ENCODE measurements at places on chromosomes 1 and 21.

- DNase-seq = no peak
These were observed 206.3 kb downstream of the FOXD2 start for GRCh38 chr1:47644212-47644573.

DNA sequence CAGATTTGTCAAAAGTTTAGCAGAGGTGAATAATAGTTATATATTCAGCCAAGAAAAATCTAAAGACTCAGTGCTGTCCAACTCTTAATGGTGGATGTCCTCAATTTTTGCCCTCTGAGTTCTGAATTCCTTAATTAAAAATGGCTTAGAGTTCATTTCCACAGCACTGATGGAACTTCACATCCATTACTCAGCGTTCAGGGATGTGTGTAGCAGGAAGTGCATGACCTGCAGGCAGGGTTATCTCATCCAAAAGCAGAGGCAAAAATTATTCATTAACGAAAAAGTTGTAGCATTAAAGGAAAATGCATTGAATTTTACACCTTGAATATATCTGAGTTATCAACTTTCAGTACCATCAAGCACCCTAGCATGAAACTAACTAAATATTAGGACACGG is 96.7 kb downstream of the ZP4 start:
- no peak for DNase-seq

- DNase-seq = no peak
These were observed 739.4 kb upstream of the ADGRL4 start for GRCh38 chr1:79745929-79746328.

DNA sequence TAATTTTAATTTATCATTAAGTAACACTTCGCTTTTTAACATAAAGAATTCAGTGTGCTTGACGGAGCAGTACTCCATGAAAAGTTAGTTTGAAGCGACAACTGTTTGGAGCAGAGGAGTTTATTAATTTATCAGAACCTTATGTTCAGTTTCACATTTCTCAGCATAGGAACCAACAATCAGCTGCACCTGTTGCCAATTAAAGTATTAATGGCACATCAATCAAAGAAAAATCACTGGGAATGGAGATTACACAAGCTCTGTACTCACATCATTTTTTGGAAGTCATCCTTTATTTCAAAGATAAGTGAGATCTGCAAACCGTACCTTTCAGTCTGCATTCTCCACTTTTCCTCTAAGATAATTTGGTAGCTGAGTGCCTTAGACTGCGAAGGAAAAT is 344.6 kb downstream of the LMO4 start:
- DNase-seq = no peak

- DNase-seq = no peak
These were observed 93.2 kb downstream of the EPHB2 start for GRCh38 chr1:22803833-22804232.

GRCh38 chr1:238606896-238607295 is 716.2 kb upstream of the ZP4 start:
- no peak for DNase-seq

- no peak for DNase-seq
These were observed 66.0 kb downstream of the SYDE2 start for GRCh38 chr1:85134583-85135391.

DNA sequence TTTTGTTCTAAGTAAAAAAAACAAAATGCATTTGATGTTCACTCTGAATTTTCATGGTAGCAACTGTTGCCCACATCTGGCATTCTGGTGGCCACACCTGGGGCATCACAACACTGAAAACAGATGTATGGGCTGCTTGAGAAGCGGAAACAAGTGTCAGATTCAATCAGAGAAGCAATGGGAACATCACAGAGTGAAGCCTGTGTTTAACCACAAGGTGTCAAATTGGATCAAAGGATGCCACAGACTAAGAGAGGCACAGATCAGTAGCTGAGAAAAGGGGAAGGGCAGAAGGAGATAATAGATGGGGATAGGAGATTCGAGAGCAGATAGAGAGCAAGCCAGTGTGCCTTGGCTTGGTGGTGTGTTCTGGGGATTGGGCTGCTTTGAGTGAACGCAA is 49.8 kb upstream of the MTF2 start:
- no peak for DNase-seq

DNA sequence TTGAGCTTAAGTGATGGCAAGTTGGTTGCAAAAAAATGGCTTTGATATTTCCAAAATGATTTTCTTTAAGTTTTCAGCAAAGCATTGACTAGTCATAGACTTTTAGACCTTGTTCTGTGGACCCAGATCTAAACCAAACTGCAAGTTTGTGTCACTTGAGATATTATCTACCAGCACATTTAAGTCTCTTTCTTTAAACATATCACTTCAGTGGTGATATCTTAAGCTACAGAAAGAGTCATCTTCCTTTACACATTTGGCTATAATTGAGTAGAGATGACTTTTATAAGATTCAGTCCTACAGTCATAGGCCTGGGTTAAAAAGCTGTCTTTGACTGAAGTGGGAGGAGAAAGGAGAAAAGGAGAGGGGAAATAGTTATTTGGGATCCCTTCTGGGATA is 95.2 kb downstream of the RUNX1 start:
- no peak for DNase-seq

DNA sequence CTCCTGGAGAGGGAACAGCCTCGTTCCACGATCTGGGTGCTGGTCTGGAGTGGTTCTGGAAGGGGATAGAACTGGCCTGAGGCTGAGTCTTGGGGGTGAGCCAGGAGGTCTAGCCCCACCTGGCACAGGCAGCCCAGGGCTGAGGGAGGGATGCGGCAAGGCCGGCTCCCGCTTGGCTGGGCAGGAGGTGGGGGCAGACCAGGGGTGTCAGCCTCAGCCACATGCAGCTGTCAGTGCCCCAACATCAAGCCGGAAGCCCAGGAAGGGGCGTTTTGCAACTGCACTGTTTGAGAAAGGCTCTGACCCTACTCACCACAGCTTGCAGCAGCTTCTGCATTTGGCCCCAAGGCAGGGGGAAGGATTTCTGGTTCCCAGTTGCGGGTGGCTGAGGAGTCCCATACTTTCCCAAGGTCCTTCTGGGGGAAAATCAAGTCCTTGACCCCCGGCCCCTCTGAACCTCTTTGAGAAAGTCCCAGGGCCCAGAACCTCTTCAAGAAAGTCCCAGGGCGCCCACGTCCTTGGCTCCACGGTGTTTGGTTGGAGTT is 2.0 kb downstream of the EFHD2 start:
- no peak for DNase-seq

- no peak for DNase-seq
These were observed 43.2 kb downstream of the GJA5 start for GRCh38 chr1:147717051-147717705.

DNA sequence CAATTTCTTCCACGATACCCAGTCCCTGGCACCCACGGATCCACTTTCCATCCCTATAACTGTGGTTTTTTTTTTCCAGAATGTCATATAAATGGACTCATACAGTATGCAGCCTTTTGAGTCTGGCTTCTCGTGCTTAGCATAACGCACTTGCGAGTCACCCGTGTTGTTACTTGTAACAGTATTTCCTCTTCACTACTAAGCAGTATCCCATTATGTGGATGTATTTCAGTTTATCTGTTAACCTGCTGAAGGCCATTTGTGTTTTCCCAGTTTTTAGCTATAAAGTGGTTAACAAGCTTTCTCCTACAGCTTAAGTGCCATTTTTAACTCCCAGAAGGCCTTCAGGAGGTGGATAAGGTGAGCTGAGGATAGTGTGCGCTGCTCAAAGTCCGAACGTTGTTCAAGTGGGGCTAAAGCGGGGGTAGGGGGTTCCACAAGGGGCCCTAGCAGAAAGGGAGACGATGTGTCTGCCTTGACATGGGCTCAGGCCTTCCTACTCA is 829 bp downstream of the ADAR start:
- DNase-seq = no peak

- DNase-seq = no peak
These were observed 78.6 kb downstream of the NME7 start for GRCh38 chr1:169289016-169289415.

- no peak for DNase-seq
These were observed 34.8 kb upstream of the TENT5C start for GRCh38 chr1:117570988-117571409.

DNA sequence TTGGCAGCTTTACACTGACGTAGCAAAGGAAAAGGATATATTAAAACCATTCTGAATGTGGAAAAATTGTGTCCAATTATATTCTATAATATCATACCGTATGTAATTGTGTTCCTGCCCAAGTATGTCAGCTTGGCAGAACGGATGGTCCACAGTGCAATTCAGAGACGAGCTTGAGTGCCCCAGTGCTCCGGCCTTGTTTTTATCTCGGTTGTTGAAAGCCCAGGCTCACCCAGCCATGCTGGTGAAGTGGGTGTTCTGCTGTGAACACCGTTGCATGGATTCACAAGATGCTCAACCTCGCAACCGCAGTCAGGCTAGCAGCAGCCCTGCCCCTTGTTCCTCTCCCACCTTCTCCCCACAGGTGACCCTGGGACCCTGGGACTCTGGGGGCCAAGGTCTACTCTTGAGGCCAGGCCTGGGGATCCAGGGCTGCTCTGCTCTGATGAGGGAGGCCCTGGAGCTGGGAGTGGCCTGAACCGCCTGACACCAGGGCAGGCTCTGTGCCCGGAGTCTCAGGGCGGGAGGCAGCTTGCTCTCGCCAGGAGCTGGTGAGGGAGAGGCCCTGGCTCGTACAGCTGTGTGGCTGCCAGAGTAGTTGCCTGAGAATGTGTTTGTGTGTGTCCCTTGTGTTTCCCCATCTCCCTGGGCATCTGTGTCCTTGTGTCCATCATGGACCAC is 11.2 kb downstream of the PTPRF start:
- peak; percentile 68 for DNase-seq

DNA sequence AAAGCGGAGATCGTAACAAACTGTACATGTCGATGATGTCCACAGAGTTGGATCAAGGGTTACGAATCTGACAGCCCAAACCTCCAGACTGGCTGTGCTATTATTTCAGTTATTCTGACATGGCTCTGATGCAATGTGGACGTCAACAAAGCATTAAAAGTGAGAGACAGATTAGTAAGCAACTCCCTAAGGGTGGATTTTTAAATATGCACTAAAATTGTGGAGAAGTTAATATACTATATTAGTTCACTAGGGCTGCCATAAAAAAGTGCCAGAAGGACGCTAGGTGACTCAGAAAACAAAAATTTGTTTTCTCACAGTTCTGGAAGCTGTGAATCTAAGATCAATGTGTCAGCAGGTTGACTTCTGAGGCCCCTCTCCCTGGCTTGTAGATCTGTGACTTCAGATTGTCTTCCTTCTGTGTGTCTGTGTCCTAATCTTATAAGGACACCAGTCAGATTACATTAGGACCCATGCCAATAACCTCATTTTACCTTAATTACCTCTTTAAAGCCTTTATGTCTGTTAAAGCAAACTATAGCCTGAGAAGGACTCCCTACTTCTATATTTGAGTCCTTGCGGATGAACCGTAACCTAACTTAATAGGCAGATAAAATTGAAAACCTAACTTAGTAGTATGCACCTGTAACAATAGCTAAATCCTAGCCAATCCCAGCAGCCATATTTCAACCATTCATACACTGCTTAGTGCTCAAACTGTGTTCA is 66.0 kb upstream of the BACH1 start:
- DNase-seq = no peak

DNA sequence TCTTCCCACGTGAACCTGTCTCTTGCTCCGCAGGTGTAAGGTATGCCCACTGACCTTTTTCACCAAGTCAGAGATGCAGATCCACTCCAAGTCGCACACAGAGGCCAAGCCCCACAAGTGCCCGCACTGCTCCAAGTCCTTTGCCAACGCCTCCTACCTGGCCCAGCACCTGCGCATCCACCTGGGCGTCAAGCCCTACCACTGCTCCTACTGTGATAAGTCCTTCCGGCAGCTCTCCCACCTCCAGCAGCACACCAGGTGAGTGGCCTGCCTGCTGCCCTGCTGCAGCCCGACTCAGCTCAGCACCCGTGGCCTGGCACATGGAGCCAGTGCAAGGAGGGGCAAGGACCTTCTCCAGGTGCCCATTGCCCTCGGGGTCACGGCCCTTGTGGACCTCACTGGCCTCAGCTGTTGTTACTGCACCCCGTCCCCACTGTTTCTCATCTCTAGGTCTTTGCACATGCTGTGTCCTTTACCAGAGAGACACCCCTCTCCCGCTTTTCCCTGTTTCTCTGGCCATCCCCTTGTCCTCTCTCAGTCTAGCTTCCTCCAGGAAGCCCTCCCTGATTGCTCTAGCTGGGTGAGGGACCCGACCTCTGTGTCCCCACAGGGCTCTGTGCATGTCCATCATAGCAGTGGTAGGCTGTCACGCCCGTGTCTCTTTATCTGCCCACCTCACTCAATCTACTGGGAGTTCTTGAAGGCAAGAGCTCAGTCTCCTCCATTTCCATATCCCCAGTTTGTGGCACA is 25.4 kb downstream of the ZNF362 start:
- DNase-seq = no peak

- DNase-seq = no peak
These were observed 57.3 kb downstream of the PGBD5 start for GRCh38 chr1:230368871-230369270.

DNA sequence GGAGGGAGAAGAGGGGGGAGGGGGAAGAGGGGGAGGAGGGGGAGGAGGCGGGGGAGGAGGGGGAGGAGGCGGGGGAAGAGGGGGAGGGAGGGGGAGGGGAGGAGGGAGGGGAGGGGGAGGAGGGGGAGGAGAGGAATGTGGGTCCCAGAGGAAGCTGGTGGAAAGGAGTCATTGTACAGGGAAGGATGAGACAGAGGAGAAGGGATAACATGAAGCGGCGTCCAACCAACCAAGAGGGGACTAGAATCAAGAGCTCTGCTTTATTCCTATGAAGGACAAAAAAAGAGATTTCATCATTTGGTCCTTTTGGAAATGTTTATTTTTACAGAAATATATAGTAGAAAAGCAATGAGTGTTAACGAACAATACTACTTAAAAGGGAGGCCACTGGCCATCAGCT is 24.5 kb downstream of the COA6 start:
- no peak for DNase-seq
